GOT3 (cell line): ENCODE measurements at places on chromosomes 7 and 10.
A peak's percentile ranks its signal among the peaks of the same experiment; 100 is the strongest.

- no peak for DNase-seq
Observed at GRCh38 chr10:16155834-16156233, 281.0 kb upstream of the PTER start.

DNA sequence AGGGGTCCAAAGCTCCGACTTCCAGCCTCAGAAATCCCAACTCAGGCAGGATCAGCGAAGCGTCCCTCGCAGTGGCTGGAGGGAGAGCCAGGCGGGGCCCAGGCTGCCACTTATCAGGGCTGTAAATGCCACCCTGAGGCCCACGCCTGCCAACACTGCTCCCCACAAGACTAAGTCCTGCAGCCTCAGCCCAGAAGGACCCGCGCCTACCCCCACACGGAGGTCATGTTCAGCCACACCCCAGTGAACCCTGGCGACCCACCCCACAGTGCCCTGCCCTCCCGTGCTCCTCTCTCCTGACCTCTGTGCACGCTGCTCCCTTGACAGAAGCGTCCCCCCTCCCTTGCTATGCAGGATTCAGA, 3.2 kb downstream of the PSMG3 start:
- DNase-seq = no peak

- DNase-seq = peak; percentile 76
Observed at GRCh38 chr7:73521636-73522104, 423 bp downstream of the BAZ1B start.

DNA sequence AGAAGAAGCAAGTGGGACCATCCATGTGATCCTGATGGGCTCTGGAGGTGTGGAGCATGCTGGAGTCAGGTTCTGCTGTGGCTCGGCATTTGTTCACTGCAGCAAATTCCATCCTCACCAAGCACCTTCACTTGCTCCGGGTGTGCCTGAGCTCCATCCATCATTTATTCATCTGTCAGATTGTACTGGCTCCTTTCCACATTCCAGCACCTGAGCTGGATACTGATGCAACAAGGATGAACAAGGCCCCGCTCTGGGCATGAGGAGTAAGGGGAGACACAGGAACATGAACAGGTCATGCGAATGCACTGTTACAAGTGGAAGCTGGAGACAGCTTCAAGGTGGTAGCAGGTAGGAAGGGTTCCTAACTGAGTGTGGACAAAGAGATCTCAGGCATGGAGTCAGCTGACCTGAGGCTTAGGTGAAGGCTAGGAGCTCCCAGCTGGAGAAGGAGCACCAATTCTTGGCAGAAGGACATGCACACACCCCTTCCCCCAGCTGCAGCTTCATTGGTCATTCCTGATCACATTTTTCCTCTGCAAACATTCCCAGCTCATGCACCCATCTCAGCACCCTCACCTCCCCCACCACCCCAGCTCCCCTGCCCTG, 133.7 kb upstream of the ZMIZ1 start:
- DNase-seq = no peak
